Stimulated activated CD4-positive, alpha-beta T cell treated with anti-CD3 and anti-CD28 coated beads, TNF-alpha, amount 100 ng/mL, for 4 hours (primary cell): ENCODE measurements at places on chromosomes 16 and 17.

- no peak for DNase-seq
Measured at GRCh38 chr16:81729451-81729850, 49.6 kb upstream of the PLCG2 start.

DNA sequence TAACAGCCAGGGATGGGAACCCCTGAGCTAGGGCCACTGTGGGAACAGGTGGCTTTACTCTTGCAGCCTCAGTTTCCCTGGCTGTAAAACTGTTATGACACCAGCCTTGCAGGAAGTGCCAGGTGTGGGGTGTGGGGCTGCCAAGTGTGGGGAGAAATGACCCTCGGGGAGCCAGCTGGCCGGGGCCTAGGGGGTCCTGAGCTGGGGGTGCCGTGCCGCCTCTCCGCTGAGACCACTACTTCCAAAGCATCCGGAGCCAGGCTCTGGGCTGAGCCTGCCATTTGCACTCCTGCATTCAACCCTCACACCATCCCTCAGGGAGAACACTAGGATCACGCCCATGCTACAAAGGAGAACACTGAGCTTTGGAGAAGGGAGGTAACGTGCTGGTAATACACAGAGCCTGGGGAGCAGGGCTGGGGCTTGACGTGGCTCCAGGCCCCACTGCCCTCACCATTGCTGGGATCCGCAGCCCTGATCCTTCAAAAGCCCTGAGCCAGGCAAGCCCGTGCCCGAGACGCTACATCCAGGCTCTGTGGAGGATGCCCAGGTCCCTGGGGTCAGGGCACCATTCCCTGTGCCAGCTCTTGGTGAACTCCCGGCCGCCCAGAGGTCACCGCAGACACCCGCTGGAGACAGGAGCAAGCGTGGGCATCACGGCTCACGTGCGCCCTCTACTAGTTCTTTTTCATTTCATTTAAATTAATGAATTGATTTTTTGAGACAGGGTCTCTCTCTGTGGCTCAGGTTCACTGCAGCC, 28.8 kb upstream of the GINS2 start:
- DNase-seq = peak; percentile 9

DNA sequence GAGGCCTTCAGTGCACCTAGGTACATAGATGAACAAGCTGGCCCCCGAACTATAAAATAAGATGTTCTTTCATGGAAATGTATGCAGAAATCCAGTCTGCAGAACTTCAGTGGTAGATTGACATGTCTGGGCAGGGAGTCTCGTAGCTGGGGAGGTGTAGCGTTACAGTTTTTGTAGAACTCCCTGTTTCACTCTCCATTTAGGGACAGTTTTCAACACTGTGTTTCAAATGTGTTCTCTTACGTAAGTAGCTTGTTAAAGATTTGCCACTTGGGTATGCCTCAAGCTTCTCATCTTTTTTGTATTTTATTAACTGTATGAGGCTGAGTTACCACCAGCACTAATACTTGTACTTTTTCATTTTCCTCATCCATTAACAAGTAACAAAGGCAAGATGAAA, 46.6 kb downstream of the PLD6 start:
- no peak for DNase-seq

DNA sequence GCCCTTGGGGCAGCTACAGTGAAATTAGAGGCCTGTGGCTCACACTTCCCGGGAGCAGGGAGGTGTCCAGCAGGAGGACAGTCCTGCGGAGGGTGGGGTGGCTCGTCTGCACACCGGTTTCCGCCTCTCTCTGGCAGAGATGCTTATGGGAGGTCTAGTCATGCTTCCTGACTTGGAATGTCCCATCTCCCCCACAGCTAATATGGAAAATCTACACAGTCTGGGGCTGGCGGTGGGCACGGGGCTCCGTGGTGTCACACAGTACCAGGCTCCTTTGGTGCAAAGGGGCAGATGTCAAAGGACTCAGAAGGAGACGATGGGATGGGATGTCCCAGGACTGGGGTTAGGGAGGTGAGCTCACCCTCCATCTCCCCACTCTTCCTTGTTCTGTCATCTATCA, 44.1 kb upstream of the DOC2B start:
- DNase-seq = no peak

- no peak for DNase-seq
Measured at GRCh38 chr17:76054112-76054476, 18.2 kb downstream of the SRP68 start.

DNA sequence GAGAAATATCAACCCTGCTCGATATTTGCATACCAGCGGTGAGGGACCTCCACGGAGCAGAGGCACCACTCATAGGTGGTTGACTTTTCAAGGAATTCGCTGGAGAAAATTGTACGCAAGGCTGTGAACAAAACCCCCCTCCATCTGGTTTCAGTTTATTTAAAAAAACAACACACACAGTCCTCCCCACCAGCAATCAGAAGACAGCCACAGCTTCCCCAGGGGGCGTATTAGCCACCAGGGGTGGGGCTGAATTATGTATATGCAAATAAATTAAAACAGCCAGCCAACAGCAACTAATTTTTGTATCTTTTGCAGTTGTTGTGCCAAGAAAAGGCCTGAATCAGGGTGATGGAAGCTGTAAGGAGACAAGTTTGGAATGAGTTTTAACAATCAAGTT, 5.9 kb upstream of the HSD11B2 start:
- no peak for DNase-seq

- no peak for DNase-seq
Measured at GRCh38 chr17:18988546-18989173, 15.9 kb downstream of the FAM83G start.

GRCh38 chr16:57354311-57354710, 4.3 kb upstream of the CCL22 start:
- DNase-seq = no peak

DNA sequence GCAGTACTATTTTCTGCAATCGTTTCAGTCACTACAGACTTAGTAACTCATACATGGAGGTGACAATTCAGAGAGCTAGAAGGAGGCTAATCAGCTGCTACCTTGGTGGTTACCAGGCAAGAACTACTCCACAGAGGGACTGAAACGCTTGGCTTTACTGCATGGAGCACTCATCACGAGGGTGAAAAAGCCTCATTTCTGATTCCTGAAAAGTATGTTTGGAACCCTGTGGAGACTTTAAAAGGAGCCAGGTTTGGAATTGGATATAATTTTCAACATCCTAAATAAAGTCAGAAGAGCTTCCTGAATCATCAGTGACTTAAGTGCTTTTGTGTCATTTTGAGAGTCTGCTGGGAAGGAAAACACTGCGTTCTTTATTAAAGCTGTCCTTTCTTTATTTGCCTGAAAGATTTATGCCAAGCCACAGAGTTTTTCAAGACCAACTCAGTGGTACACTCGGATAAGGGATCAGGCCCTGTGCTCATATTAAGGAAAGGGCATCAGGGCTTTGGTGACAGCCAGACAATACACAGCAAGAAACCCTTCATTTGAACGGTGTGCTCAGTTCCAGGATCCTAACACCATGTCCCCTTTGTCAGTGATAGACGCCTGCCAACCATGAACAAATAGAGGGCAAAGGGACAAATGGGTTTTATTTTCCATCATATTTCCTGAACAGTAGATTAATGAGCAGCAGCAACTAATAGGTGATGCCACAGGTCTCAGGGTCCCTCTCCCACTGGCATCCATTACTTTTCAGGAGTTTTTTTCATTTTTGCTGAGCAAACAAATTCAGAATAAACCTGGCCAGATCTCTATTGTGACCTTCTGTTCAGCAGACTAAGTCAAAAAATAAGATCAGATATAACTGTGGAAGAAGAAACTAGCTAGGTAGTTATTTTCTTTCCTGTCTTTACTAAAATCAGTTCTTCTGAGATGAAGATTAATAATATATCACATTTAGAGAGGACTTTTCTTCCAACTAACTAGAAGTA, 80.5 kb upstream of the CLEC18B start:
- DNase-seq = no peak

- DNase-seq = no peak
Measured at GRCh38 chr17:2347805-2348685, 10.7 kb downstream of the SGSM2 start.

DNA sequence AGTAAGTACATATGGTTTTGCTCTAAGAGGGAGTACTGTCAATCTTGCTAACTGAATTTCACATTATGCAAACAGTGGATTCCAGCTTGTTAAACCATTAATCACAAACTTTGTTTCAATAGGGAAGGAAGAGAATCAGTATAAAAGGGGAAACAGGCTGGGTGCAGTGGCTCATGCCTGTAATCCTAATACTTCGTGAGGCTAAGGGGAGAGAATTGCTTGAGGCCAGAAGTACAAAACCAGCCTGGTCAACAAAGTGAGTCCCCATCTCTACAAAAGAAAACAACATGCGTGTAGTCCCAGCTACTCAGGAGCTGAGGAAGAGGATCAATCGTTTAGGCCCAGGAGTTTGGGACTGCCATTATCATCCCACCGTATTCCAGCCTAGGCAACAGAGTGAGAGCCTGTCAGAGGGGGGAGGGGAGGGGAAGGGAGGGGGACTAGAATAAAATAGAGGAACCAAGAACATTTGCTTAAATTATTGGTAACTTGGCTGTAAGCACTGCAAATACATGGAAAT, 65.7 kb downstream of the FBXL20 start:
- no peak for DNase-seq

GRCh38 chr16:1560866-1561265, 27.4 kb downstream of the TMEM204 start:
- DNase-seq = no peak

GRCh38 chr16:492211-492875, 35.2 kb upstream of the CAPN15 start:
- no peak for DNase-seq

GRCh38 chr16:79962962-79963361, 362.4 kb upstream of the MAF start:
- no peak for DNase-seq

DNA sequence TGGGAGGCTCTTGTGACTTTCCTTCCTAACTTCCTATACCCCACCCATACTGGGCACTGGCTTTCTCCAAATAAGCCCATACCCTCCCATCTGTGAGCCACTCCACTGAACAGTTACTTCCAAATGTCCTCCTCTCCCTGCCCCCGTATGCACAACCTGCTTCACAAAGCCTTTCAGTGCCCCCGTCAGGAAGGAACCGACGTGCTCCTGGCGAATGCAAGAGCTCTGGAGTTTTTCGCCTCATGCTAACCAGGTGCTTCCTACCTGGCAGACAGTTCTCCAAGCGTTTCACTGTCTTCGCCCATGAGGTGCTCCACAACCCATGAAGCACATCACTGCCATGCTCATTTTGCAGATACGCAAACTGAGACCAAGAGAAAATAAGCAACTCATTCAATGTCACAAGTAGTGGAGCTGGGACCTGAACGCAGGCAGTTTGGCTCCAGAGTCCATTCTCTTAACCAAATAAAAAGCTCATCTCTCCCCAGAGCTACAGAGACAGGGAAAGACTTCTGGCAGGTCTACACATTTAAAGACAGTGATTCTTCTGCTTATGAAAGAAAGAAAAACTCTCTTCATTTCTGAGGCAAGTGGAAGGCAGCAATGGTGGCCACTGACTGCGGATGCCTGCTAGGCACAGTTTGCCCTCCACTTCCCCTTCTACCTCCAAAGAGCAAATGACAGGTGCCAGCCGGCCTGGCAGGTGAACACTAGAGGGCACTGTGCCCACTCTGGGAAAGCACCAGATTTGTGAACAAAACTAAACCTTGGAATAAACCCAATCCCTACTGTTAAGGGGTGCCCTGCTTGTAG, 23.8 kb downstream of the SPHK1 start:
- DNase-seq = peak; percentile 34

DNA sequence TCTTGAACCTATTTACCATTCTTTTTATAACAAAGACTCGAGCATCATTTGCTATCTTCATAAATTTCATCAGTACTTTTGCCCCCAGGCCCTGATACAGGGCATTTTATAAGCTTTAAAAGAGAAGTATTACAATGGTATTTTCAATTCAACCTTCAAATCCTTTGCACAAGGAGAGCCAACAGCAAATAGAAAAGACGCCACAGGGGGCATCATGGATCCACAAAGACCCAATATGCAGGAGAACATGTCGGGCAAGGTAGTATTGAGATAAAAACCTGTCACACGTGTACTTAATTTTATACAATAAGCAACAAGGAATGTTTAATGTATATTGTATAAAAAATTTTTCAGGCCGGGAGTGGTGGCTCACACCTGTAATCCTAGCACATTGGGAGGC, 10.2 kb downstream of the MAP3K14 start:
- DNase-seq = no peak

- DNase-seq = no peak
Measured at GRCh38 chr16:62625326-62625725, 589.1 kb upstream of the CDH8 start.

- DNase-seq = no peak
Measured at GRCh38 chr16:85308611-85309540, 196.6 kb upstream of the CIBAR2 start.
